ENCODE measurements at places on chromosomes 16 and 17.

DNA sequence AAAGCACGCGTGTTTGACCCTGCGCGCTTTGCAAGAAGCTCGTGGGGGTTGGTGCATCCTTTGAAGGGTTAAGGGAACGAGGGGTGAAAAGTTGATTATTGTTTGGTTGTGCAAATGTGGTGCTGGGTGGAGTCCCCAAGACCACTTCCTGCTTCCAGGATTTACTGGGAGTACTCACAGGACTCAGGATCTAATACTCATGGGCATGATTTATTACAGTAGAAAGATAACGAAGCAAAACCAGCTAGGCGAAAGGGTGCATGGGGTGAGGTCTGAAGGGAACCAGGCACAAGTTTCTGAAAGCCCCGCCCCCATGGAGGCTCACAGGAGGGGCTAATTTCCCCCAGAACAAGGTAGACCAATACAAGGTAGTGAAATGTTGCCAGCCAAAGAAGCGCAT is 58.8 kb downstream of the RPTOR start:
- DNase-seq: no peak

DNA sequence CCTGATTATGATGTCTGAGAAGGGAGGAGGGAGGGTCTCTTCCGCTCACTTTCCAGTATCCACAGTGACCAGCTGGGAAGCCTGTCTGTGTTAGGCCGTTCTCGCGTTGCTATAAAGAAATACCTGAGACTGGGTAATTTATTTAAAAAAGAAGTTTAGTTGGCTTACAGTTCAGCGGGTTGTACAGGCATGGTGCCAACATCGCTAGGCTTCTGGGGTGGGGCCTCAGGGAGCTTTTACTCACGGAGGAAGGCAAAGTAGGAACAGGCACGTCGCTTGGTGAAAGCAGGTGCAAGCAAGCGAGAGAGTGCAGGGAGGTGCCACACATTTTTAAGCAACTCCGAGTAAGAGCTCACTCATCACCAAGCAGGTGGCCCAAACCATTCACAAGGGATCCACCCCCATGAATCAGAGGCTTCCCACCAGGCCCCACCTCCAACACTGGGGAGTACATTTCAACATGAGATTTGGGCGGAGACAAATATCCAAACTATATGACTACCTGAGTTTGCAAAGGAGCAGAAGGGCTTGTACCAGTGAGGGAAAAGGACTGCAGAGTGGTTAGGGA is 137.5 kb downstream of the CCDC182 start:
- no peak for DNase-seq

DNA sequence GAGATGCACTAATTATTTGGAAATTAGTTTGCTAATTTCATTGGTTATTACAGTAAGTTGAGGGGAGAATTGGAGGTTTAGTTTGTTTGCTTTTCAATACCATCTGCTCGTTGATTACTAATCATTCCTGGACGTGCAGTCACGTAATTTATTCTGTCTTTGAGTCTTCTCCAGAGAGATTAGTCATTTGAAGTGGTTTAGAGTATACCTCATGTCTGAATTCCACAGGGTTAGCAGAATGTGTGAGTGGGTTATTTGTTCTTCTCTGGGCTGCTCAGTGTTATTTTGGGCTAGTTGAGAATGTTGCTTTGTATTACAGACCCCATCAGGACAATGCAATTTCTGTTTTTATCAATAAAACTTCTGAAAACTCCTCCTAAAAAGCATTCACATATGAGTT is 265.0 kb downstream of the RBFOX1 start:
- DNase-seq: no peak

DNA sequence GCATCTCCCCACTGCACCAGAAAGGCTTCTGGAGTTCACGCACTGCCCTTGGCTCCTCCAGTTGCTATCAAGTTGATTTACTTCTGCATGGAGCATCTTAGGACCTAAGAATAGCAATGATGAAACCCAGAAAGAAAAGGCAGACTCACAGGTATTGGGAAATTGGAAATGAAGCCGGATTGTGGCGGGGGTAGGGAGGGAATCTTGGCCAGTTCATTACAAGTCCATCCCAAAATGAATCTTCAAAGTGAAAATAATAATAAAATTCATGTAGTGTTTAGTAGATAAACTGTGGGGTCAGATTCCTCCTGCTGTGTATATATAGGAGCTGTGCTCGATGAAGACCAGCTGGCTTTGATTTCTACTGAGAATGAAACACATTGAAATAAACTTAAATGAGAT is 33.7 kb downstream of the TEKT3 start:
- no peak for DNase-seq

DNA sequence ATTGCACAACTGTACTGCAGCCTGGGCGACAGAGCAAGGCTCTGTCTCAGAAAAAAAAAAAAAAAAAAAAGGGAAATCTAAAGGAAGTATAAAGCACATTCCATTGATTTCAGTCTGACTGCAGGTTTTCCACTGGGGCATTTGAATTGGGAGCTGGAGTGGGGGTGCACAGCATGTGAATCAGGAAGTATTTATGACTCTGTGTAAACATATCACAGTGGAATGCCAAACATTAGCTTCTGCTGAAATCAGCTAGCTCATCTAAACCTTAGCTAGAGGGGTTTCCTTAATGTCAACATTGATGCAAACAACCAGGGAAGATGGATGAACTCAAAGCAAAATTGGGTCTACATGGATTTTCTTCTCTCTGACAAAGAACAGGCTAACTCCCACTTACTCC is 641.0 kb upstream of the EEF2KMT start:
- no peak for DNase-seq

Data from HS-5 (cell line).